ENCODE measurements at places on chromosomes 11 and 22. TPM values are rescaled to one million over a fixed set of nuclear protein-coding genes. Genes with fewer than 3 reads are reported as not detected.

- DNase-seq, result no peak
Measured at GRCh38 chr11:8237453-8237852, 26.2 kb downstream of the LMO1 start.

DNA sequence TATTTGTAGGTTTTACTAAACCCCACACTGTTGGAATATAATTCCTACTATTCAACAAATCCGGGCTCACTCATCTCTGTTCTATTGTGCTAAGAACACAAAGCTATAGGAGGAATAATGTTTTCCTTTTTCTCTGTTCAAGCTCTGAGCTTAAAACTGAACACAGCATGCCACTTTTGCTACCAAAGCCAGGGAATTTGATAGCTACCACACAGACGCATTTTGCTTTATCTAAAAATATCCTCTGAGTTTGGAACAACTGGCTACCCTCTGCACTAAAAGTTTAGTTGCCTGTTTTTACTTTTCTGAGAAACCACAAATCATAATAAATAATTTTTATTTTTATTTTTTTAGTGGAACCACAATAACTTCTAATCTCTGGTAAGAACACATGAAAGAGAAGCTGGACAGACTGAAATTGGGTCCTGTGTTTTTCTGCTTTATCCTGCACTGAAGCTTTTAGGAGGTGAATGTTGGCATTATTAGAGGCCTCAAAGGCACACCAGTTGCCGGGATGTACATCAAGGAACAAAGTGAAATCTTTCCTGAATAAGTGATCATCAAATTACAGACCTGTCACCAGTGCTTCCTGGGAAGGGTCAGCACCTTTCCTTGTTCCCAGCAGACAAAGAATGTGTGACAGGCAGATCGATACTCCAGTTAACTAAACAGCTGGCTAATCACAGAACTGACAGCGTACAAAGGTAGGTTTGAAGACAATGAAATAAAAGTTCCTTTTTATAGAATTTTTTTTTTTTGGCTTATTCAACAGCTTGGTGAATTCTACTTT lies 523.2 kb upstream of the TENM4 start:
- DNase-seq, result no peak

FOLR2 gene
- total RNA-seq, result not detected

DNA sequence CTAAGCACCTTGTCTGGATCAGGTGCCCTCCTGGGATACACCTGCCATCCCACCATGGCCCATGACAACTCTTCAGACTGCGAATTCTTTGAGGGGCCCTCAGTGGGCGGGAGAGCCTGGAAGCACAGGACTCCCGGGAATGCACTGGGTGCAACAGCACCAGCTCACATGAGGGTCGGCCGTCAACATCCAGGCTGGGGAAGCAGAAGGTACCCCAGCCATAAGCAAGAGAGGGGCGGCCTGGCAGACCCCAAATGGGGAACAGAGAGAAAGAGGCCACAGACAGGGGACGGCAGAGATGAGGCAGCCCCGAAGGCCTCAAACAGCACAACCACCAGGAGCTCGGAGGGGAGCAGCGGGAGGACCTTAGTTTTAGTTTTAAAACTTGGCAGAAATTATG lies 94.4 kb downstream of the PHF21B start:
- no peak for DNase-seq

GRCh38 chr11:59854871-59855270 lies 9.6 kb upstream of the CBLIF start:
- DNase-seq, result no peak

DNA sequence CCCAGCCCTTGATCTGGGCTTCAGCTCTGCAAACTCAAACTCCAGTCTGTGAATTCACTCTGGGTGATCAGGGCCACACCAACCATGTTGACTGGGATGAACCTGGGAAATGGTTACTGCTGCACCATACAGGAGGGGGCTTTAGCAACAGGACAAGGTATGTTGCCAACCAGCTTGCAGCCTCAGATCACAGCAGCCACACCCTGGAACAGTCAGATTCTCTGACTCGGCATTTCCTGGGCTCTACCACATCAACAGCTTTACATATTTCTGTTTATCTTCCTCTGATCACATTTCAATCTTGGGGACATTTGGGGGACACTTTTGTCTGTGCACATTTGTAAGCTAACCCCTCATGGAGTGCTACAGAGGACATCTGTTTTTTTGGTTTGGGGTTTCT lies 267.0 kb upstream of the NCAM1 start:
- DNase-seq, result no peak

GRCh38 chr11:1090600-1091331 lies 16.1 kb downstream of the MUC2 start:
- no peak for DNase-seq

SBF2 gene
- 50.8 TPM for total RNA-seq

DNA sequence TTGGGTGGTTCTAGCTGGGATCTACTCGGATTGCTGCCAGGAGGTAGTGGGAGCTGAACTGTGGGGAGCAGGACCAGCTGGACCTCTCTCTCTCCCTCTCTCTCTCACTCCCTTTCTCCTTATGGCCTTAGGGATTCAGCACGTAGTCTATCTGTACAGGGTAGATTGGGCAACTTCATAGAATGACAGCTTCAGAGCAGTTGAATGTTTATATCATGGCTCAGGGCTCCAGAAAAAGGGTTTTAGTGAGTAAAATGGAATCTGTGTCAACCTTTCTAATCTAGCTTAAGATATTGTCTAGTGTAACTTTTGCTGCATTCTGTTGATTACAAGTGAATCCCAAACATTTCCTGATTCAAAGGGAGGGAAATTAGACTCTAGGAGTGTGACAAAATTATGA lies 127.7 kb upstream of the PDGFD start:
- DNase-seq, result no peak

- DNase-seq, result no peak
Measured at GRCh38 chr22:35403356-35403755, 3.4 kb downstream of the MCM5 start.

DNA sequence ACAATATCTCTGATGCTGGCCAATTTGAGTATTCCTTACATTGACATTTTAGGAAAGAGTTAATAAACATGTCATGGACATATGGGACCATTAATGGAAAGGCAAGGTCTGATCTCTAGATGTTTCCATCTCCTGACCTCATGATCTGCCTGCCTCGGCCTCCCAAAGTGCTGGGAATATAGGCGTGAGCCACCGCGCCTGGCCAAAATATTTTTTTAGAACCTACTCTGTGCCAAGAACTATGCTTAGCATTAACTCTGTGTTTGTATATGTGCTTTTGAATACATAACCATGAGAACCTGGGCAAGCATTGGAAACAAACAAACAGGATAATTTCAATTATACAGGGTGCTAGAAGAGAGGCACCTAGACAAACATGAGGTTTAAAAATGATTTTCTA lies 123.2 kb downstream of the ATG16L2 start:
- no peak for DNase-seq
